Fibroblast of mammary gland (primary cell): ENCODE measurements at places on chromosomes 6 and 20.

- DNase-seq: no peak
Observed at GRCh38 chr6:32941214-32941768, 463 bp upstream of the HLA-DMB start.

DNA sequence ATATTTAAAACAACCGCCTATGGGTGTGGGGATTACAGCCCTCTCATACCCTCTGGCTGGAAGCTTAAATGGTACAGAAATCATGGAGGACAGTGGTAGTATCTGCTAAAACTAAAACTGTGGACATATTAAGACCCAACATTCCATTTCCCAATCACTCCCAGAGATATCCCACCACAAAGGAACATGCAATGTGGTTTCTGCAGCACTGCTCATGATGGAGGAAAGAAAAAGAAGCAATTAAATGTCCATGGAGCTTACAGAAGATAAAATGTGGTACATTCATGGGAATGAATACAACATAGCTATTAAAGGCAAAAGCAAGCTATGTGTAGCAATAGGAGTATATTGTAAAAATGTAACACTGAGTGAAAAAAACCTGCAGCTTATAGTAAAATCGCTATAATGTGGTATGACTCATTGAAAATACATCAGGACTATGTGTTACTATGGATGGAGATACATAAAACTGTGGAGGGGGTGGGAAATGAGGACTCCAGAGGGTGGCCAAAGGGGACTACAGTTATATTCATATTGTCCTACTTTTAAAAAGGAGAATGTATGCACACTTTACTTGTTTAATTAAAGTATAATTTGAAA lies 22.9 kb upstream of the NNAT start:
- no peak for DNase-seq

- no peak for DNase-seq
Observed at GRCh38 chr6:157335829-157336228, 12.5 kb upstream of the TMEM242 start.

DNA sequence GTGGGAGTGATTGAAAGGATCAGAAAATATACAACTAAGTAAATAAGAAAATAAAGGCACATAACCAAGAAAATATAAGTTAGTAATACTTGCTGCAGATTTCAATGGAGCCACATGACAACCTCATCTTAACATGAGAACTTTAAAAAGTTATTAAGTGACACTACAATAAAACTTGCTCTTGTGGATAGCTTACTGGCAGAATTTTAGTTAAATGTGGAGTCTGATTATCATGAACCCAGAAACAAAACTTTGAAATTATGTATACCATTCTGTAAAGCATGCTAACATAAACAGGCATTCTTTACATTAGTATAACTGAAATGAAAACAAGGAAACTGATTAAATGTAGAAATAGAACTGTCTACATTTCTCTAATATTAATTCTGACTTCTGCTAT lies 220.9 kb downstream of the RFPL4B start:
- no peak for DNase-seq

DNA sequence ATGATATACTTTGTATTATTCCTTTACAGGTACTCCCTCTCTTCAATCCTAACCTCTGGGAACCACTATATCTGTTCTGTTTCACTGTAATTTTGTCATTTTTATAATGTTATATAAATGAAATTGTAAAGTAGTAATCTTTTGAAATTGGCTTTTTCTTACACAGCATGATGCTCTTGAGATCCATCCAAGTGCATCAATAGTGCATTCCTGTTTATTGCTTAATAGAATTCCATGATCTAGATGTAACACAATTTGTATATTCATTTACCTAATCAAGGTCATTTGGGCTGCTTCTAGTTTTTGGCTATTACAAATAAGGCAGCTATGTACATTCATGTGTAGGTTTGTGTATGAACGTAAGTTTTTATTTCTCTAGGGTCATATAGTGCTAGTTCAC lies 174.6 kb downstream of the KHDC1L start:
- DNase-seq: peak; percentile 18

- DNase-seq: peak; percentile 6
Observed at GRCh38 chr20:33490934-33491656, 1.2 kb downstream of the CBFA2T2 start.

DNA sequence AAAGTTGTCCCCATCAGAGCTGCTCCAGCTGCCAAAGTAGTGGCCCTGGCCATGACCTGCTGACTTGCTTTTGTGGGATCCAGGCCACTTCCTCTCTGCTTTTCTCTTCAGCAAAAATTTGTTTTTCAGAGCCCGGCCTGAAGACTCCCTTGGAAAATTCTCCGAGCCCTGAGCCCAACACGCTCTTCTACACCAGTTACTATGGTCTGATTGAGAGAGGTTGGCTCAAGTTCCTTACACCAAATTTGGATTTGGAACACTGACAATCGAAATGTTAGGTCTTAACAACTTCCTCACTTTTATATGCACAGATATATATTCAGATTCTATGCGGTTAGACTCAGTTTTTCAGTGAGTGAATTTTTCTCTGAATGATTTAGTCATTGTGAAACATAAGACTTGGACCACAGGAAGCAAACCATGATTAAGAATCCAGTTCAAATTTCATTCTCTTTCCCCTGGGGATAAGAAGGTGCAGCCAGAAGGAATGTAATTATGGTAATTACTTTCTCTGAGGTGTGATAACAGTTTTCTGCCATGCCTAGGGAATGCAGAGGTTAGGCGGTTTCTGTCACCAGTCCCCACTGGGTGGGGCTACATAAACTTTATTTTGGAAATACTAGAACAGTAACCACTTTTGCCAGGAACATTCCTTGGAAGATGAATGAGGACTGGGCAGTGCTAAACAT lies 365.2 kb downstream of the SYNE1 start:
- peak; percentile 71 for DNase-seq

- DNase-seq: no peak
Observed at GRCh38 chr6:79554305-79554704, 17.1 kb upstream of the LCA5 start.

GRCh38 chr20:37274851-37275524 lies 13.4 kb upstream of the GHRH start:
- DNase-seq: no peak

GRCh38 chr20:17430125-17430950 lies 100.8 kb downstream of the BFSP1 start:
- DNase-seq: no peak

GRCh38 chr20:59178983-59179595 lies 15.5 kb downstream of the ZNF831 start:
- no peak for DNase-seq

- no peak for DNase-seq
Observed at GRCh38 chr6:102387326-102388033, 994.0 kb downstream of the GRIK2 start.

GRCh38 chr6:35432291-35432690 lies 19.8 kb upstream of the FANCE start:
- no peak for DNase-seq

DNA sequence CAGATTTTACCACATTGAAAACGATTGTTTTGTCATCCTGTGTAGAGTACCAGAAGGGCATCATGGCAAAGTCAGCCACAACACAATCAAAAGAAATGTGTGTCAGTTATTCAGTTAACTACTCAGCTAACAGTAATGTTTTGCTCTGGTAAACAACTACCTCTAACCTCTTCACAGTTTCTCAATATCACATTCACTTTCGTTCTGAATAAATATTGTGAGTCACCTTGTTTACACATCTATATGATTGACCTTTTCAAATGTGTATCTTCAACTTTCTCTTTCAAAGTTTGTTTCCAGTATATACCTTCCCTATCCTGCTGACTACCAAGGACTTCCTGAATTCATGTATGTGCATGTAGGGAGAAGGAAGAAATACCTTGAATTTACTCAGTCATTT lies 216.6 kb upstream of the UFL1 start:
- DNase-seq: no peak

DNA sequence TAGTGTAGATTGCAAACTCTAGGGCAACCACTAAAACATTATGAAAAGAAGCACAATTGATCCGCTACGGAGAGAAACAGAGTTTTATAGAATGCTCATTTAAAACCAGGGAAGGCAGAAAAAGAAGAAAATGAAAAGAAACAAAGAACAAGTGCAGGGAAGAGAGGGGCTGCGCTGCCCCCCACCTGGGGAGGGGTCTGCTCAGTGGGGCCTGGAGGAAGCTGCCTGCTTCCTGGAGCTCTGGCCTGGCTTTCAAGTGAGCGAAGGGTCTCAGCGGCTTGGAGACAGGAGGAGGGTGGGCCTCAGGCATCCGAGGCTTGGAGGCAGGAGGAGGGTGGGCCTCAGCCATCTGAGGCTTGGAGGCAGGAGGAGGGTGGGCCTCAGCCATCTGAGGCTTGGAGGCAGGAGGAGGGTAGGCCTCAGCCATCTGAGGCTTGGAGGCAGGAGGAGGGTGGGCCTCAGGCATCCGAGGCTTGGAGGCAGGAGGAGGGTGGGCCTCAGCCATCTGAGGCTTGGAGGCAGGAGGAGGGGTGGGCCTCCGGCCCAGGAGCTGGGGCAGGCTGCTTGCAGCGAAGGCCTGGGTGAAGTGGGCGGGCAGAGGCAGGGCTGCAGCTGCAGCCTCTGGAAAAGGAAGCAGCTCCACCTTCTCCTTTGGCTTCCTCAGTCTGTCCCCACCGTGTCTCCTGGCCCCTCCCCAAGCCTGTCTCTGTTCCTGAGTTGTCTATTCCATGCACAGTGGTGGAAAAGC lies 406.3 kb downstream of the TAF4 start:
- DNase-seq: no peak

DNA sequence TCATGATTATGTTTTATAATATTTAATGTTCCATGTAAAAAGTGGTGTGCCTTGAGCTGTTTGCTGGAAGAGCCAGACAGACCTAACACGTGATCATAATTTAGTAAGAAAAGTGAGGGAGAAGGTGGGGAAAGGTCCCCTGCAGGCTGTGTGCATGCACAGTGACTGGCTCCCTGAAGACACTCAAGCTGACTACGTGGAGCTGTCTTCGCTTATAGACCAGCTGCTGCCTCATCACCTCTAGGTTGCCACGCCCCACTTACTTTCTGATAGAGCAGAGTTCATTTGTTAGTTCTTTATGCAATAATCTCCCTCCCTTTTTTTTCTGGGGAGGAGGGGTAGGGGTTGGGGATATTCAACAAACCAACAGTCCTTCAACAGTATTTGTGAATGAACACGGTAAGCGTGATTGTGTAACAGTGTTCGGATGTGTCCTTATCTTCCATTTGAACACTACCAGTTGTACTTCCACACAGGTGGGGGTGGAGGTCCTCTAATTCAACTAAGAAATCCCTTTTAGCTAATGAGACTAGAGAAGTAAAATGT lies 157.3 kb downstream of the BACH2 start:
- DNase-seq: no peak

- peak; percentile 52 for DNase-seq
Observed at GRCh38 chr6:53436526-53437303, 88.0 kb upstream of the ELOVL5 start.

DNA sequence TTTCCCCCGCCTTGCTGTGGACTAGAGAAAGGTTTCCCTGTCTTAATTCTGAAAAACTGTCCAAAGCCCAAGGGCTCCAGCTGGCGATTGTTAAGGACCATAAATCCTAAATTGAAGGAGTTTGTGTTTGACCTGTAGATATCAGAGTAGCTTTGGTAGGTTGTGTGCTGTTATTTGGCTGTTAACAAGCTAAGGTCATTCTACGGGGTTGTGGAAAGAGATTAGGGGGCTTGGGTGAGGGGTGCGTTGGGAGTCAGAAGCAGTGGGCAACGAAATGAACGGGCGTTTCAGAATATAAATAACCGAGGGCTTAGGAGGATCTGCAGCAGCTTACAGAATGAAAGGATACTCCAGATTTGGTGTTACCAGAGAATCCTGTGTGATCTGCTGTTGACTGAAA lies 32.6 kb upstream of the BTN3A2 start:
- no peak for DNase-seq

GRCh38 chr6:108671175-108671574 lies 110.5 kb downstream of the FOXO3 start:
- DNase-seq: peak; percentile 28

DNA sequence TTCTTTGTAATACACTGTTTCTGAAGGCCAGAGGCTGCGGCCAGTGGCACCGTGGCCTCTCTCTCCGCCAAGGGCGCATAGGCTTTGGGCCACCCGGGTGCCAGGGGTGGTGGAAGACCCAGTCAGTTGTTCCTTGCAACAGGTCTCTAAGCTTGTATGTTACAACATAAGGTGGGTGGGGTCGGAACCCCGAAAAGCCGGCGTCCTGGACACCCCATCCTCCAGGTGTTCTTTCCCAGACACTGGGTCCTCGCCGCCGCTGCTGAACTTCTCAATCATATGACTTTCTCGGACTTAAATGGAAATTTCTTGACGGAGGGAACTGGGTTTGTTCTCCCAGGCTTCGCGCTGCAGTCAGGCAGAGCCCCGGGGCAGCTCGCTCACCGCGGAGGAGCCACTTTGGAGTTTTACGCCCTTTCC lies 983 bp upstream of the KCNQ5 start:
- no peak for DNase-seq

GRCh38 chr6:51477711-51478311 lies 609.6 kb downstream of the PKHD1 start:
- no peak for DNase-seq

- peak; percentile 4 for DNase-seq
Observed at GRCh38 chr20:20814685-20815084, 102.2 kb upstream of the RALGAPA2 start.

GRCh38 chr6:82818727-82819126 lies 246.9 kb downstream of the UBE3D start:
- DNase-seq: peak; percentile 84

DNA sequence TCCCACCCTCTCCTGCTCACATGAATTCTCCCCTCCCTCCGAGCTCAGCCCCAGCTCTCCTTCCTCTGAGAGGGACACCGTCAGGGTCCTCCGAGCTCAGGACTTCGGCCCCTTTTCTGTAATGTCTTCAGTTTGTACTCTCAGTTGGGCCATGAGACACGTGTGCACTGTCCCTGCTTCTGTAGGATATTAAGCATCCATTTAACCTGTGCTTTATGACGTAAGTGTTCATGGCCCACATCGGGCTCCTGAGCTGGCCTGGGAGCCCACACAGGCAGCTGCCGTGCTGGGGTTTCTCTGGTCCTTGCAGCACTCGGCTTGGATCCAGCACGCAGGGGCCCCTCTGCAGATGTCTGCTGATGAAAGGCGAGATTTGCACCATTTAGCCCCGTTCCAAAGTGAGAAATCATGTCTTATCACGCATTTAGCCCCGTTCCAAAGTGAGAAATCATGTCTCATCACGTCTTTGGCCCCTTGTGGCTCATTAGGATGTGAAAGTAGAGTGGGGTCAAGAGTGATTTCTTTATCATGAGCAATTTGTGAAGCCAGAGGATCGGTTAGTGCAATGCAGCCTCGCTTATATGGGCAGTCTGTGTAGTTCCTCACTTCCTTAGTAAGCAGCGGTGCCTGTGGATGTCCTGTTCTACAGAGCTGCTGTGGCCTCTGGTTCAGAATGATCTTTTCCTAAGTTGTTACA lies 25.3 kb downstream of the DUSP22 start:
- no peak for DNase-seq

- no peak for DNase-seq
Observed at GRCh38 chr6:37125774-37126492, 44.0 kb upstream of the PIM1 start.

- DNase-seq: no peak
Observed at GRCh38 chr6:9627916-9628315, 787.0 kb downstream of the TFAP2A start.

- no peak for DNase-seq
Observed at GRCh38 chr20:63280929-63281545, 8.4 kb downstream of the ARFGAP1 start.
